ENCODE measurements at places on chromosomes 5 and 9.

DNA sequence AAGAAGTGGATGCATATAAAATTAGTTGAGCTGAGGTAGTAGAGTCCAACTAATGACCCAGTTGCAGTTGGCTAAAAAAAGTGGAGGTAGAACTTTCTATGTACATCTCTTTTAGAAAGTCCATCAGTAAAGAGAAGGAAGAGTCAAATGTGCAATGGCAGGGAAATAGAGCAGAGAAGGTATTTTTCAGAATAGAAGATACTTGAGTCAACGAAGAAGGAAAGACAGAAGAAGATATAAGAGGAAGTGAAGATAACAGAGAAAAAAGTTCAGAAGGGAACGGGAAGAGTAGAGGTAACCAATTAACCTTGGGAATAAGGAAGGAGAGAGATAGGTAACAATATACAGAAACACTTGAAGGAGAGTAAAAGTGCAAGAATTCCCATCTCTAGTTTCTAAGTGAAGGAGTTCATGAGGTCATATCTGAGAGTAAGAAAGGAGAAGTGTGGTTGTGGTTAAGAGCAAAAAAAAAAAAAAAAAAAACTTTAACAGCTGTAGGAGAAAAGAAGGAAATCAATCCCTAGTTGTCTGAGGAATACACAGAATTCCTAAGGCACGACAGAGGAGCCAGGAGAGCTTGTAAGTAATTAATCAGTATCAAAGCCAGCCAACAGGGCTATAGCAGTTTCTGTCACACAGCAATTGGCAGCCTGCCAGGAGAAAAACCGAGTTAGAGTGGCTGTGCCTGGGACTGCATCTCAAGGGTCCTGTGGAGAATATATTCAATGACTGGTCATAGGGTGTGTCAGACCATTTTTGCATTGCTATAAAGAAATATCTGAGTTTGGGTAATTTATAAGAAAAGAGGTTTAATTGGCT is 61.0 kb downstream of the ARL15 start:
- peak; percentile 6 for DNase-seq

DNA sequence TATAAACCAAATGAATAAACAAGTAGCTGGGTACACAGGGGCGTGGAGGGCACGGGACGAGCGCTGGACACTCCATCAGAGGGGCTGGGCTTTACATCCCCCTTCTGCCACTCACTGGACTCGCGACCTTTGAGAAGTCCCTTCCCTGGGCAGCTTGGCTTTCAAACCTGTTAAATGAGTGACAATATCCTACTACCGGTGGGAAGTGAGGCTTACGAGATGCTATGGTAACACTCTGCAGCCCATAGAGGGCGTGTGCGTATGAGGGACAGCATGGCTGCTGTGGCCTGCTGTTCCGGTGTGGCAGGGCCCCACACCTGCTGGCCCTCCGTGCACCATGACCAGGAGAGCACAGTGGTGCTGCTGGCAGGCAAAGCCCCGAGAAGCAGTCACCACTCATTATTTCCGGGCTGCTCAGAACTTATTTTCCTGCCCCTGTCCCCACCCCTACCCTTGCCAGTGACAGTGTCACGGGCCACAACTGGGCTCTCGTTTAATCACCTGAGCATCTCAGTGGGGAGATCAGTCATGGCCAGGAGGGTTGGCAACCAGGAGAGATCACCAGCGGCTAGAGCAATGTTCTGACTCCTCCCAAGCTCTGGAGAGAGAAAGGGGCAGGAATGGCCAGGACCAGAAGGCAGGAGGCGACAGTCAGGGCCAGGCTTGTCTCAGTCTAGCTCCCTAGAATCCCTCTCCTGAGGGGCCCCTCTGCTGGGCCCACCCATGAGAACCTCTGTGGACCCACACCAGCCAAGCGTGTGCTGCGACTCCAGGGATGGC is 10.5 kb downstream of the CLTB start:
- no peak for DNase-seq

DNA sequence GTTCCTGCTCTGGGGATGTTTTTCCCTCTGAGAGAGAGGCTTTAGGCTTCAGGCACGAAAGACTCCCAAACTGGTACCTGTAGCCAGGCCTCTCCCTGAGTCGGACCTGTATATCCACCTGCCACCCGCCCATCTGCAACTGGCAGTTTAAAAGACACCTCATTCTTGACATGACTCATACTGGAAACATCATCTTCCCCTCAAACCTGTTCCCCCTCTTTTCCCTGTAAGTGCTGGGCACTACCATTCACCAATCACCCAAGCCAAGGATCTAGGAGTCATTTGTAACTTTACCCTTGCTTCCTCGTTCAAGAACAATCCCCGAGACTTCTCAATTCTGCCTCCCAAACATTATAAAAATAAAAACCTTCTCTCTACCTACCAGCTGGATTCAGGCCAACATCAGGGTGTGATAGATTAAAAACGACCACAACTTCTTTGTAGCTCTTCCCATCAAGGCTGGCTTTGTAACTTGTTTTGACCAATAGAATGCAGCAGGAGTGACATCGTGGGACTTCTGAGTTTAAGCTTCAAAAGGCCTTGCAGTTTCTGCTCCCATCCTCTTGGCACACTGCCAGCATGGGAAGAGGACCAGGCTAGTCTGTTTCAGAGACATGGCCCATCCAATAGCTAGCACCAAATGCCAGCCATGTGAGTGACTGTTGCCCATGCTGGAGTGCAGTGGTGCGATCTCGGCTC is 1.8 kb upstream of the WDR31 start:
- no peak for DNase-seq

DNA sequence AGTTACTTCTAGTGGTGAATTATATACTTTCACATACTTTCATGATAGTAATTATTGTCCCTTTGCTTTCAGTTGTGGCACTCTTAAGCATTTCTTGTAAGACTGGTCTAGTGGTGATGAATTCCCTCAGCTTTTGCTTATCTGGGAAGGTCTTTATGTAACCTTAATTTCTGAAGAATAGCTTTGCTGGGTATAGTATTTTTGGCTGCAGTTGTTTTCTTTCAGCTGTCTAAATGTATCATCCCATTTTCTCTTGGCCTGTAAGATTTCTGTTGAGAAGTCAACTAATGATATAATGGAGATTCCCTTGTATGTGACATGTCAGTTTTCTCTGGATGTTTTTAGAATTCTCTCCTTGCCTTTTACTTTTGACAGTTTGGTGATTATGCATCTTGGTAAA is 41.0 kb downstream of the TMEM38B start:
- DNase-seq: no peak

DNA sequence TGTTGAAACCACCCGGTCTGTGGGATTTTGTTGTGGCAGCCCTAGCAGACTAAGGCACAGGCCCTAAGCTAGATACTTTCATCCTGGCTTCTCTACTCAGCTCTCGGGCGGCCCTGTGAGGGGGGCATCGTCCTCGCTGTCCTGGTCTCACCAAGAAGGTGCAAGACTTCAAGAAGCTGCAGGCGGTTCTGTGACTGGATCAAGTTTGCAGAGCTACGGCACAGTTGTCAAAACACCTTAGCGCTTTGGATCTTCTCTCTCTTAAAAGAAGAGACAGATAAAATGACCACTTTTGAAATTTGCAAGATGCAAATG is 119.4 kb upstream of the PHYKPL start:
- no peak for DNase-seq

GRCh38 chr5:44603496-44604272 is 205.1 kb upstream of the MRPS30 start:
- no peak for DNase-seq

- peak; percentile 71 for DNase-seq
These were observed 55.8 kb downstream of the SLC22A5 start for GRCh38 chr5:132425009-132425937.

GRCh38 chr5:150114773-150115408 is 28.5 kb upstream of the CSF1R start:
- no peak for DNase-seq

GRCh38 chr9:129888293-129889121 is 53.2 kb downstream of the USP20 start:
- peak; percentile 79 for DNase-seq

All from T follicular helper cell (primary cell).